Mesenteric fat pad (tissue), 1 donor: ENCODE measurements at places on chromosomes 5 and 9. TPM values are rescaled to one million over a fixed set of nuclear protein-coding genes. Genes with fewer than 3 reads are reported as not detected.

Gene CPLANE1
- total RNA-seq, result 18.1 TPM

Gene POU5F2
- 1.9 TPM for total RNA-seq

Gene DNM1
- total RNA-seq, result 24.1 TPM

Gene PCDHB13
- 2.8 TPM for total RNA-seq

Gene FBP2
- not detected for total RNA-seq

Gene TGFBI
- total RNA-seq, result 254 TPM

Gene SMIM3
- 177 TPM for total RNA-seq

Gene KLF9
- total RNA-seq, result 105 TPM

Gene NRG2
- total RNA-seq, result 5.7 TPM

Gene NMUR2
- not detected for total RNA-seq

Gene FCN2
- total RNA-seq, result 1.2 TPM

Gene CATSPER3
- 0.61 TPM for total RNA-seq

Gene AK8
- 1.5 TPM for total RNA-seq

Gene EPB41L4A
- total RNA-seq, result 30.2 TPM

Gene SKP1
- 288 TPM for total RNA-seq

Gene FGF10
- 24.0 TPM for total RNA-seq

Gene ALDH1A1
- 136 TPM for total RNA-seq

Gene SLC9A3
- total RNA-seq, result 1.1 TPM

Gene BTNL3
- total RNA-seq, result 0.29 TPM

Gene ZNF608
- total RNA-seq, result 15.3 TPM

Gene WNT8A
- total RNA-seq, result not detected

Gene PTGER4
- 14.8 TPM for total RNA-seq

Gene BRINP1
- not detected for total RNA-seq

Gene CHMP5
- 52.0 TPM for total RNA-seq

Gene FASTKD3
- total RNA-seq, result 8.3 TPM

Gene ADAMTSL1
- 3.4 TPM for total RNA-seq

Gene LHX3
- not detected for total RNA-seq

Gene OBP2B
- total RNA-seq, result not detected

Gene HMHB1
- not detected for total RNA-seq

Gene FAM169A
- total RNA-seq, result 0.16 TPM

Gene PPP3R2
- not detected for total RNA-seq

Gene CDH18
- total RNA-seq, result not detected

Gene PCDHB16
- 1.6 TPM for total RNA-seq

Gene BHMT
- 1.9 TPM for total RNA-seq

Gene LVRN
- 15.9 TPM for total RNA-seq

Gene CENPP
- total RNA-seq, result 4.0 TPM

Gene P4HA2
- total RNA-seq, result 15.7 TPM

Gene IFNK
- total RNA-seq, result not detected

Gene SPINK6
- total RNA-seq, result not detected
